ENCODE measurements at places on chromosomes 16 and 17. TPM values are rescaled to one million over a fixed set of nuclear protein-coding genes. Genes with fewer than 3 reads are reported as not detected.
A peak's percentile ranks its signal among the peaks of the same experiment; 100 is the strongest.

- no peak for DNase-seq
Measured at GRCh38 chr16:30974348-30974747, 10.7 kb upstream of the HSD3B7 start.

DNA sequence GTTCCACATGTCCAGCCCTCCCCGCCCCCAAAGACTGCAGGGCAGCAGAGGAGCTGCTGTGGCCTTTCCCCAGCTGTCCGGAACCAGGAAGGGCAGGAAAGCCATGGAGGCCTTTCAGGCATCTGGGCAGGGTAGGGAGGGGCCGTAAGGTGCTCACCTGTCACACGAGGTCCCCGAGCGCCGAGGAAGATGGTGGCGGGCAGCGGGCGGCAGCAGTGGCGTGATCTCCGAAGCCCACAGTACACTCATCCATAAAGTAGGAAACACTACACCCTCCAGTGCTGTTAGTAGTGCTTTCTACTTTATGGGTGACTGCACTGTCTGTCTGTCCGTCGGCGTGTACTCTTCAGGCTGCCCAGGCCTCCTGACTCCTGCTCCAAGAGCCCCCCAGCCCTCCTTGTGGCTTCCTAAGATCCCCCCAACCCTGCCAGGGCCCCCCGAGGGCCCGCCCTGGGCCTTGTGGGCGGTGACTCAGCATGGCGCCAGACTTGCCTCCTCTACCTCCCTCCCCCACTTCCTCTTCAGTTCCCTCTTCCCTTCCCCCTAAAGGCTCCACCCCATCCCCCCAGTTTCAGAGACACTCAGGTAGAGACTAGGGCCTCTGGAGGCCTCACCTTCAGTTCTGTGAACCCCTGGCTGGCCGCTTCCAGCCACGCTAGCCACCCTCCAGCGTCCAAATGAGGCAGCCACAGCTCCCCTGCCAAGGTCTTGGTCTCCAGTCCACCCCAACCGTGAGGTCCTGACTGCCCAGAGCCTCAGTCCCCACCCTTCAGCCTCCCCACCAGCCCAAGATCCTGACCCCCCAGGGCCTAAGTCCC is 2.6 kb upstream of the TSPOAP1 start:
- DNase-seq = no peak

GRCh38 chr16:2275476-2276367 is 7.8 kb upstream of the RNPS1 start:
- no peak for DNase-seq

DNA sequence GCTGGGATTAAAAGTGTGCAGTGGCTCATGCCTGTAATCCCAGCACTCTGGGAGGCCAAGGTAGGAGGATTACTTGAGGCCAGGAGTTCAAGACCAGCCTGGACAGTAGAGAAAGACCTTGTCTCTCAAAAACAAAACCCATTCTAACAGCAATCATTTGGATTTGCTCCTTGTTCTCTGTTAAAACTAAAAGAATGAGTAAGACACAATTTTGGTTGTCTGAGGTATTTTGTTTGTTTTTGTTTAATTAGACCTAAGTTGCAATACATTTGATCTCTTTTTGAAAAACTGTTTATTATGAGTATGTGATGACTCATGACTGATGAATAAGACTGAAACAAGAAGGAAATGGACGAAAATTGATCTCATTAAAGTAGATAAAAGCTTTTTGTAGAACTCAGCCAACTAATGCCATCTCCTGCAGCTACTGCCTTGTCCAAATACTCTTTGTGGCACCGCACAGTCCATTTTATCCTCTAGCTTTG is 29.0 kb downstream of the GLG1 start:
- DNase-seq = no peak

DNA sequence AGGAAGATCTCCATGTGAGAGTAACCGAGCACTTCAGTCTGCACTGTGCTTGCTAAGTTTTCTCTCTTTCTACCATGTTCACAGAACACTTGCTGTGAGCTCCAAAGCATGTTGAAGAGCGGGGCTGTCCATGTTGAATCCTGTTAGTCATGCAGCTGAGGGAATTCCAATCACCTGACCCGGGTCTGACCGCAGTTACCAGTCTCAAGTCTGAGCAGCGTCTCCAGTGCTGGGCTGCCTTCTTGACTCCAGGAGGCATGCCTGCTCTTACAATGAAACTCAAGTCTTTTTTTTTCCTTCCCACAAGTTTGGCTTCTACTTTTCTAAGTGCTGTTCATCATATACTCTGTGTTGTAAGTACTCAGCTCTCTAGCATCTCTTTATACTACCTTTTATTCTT is 44.3 kb downstream of the HOXB1 start:
- no peak for DNase-seq

DNA sequence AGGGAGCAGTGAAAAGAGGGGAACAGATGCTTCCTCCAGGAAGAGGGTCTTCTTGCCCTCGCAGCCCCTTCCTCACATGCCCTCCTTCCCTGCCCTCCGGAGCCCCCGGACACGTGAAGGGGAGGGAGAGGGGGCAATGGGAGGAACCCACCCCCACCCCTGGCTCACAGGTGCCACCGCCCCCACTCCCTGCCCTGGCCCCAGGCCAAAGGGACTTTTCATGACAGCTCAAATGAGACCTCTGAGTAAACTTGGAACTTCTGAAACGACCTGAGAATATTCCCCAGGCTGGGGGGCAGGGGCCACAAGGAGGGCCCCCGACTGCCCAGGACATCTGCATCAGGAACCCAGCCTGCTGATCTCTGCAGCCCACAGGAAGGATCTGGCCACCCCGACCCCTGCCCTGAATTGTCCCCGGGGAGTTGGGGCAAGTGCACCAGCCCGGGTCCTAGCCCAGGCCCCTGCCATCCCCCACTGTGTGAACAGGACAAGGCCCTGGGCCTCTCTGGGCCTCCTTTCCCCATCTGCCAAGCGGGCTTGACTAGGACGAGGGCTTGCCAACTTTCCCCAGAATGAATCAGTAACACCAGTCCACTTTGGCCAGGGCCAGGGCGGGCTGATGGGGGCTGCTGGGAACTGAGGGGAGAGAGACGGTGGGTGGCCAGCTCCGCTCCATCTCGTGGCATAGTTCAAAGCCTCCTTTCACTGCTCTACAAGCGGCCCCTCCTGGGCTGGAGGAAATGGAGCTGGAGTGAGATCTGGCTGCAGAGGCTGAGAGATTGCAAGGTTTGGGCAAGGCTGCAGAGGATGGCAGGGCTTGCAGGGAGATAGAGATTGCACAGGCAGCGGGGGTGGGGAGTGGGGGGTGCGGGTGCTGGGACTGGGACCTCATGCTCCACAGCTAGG is 3.8 kb downstream of the IL21R start:
- DNase-seq = peak; percentile 76

DNA sequence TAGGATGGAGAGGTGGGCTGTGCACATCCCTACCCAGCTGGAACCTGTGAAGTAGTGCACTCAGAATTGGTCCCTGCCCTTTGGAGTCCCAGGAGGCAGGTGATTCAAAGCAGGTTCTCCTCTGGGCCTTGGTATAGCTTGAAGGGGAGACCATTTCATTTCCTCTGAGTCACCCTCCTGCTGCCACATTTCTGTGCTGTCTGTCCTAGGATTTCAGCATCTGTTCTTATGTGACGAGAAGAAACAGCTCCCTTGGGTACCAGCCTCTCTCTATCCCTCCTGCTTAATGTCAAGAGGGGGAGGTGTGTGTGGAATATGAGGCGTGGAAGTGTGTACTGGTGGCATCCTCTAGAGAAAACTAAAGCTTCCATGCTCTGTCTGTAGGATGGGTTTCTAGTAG is 5.0 kb upstream of the NFE2L1 start:
- no peak for DNase-seq

DNA sequence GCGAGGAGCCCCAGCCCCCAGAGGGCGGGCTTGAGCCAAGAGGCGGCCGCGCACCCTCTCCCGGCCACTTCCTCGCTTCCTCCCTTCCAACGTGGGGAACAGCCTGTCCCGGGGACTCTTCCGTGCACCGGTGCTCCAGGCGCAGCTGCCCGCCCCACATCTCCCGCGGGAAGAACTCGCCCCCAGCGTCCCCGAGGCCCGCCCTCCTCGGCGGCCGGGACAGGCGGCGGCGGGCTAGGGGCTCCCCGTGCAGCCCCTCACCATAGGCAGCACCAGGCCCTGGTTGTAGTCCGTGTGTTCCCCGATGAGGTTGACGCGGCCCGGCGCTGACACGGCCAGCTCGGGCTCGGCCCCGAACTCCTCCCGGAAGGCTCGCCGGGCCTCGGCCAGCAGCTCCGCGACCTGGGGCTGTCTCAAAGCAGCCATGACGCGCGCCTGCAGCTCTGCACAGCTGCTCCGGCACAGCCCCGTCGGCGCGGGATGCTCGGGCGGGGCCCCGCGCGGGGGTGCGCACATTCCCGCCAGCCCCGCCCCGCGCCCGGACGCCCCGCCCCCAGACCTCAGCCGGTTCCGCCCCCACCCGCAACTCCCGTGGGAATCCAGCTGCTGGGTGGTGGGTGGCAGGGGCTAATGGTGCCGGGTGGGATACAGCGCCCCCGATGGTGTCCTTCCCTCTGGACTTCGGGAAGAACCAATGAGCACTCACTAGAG is at the start of gene GALK1:
Gene GALK1 (minus strand): TSS at position 482 of the 711 bp plus-strand sequence. CDS start 56 bp downstream, at position 426.
- peak; percentile 82 for DNase-seq

DNA sequence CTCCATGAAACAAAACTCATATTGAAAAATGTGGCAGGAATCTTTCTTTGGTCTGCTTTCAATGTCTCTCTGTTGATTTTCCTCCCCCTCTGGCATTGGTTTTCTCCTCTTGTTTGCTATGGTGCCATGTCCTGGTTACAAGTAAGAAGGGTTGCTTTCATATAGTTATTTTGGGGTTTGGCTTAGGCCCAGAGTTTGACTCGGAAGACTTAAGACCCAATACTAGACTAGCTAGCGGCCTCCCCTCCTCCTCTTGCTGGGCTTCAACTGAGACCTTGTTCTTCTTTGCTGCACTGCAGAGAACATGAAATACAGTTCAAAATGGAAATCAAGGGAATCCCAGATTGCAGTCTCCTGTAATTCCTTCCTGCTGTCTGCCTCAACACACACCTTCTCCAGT is 30.0 kb upstream of the CLEC18A start:
- DNase-seq = peak; percentile 24

The HOXB6 gene
- 6.1 TPM for total RNA-seq

Data from lung (tissue), 17 donors.